Cardiac ventricle fibroblast (primary cell): ENCODE measurements at places on chromosomes 5 and 9. TPM values are rescaled to one million over a fixed set of nuclear protein-coding genes. Genes with fewer than 3 reads are reported as not detected.

The WNT8A gene
- not detected in 2 replicates for total RNA-seq

The KIF4B gene
- total RNA-seq, result not detected in 2 replicates

The SLCO6A1 gene
- not detected in 2 replicates for total RNA-seq

The TMC1 gene
- not detected in 2 replicates for total RNA-seq

The ENC1 gene
- total RNA-seq, result 3.8 and 4.8 TPM in 2 replicates

The PCDHGA8 gene
- total RNA-seq, result 1.4 and 1.5 TPM in 2 replicates

The ADGRV1 gene
- total RNA-seq, result 0.31 TPM in 1 of 2 replicates, not detected in the other

The IL9 gene
- not detected in 2 replicates for total RNA-seq

The BARHL1 gene
- total RNA-seq, result not detected in 2 replicates

The PTGS1 gene
- total RNA-seq, result 122 and 135 TPM in 2 replicates

The SLC25A2 gene
- 0.12 TPM in 1 of 2 replicates, not detected in the other for total RNA-seq

The GRAMD2B gene
- total RNA-seq, result 7.3 and 9.3 TPM in 2 replicates

The ANKRD20A1 gene
- not detected in 2 replicates for total RNA-seq

The SH2D3C gene
- 1.1 and 2.5 TPM in 2 replicates for total RNA-seq

The CTXN3 gene
- total RNA-seq, result not detected in 2 replicates

The VCAN gene
- total RNA-seq, result 1,063 and 1,194 TPM in 2 replicates

The WDR5 gene
- 14.6 and 17.1 TPM in 2 replicates for total RNA-seq

The FAM200C gene
- total RNA-seq, result 2.4 and 3.2 TPM in 2 replicates

The SV2C gene
- total RNA-seq, result not detected in 2 replicates

The SLC27A6 gene
- 1.6 TPM in 1 of 2 replicates, not detected in the other for total RNA-seq

The QRFP gene
- not detected in 2 replicates for total RNA-seq
